A172 (cell line): ENCODE measurements at places on chromosomes 2 and 18. TPM values are rescaled to one million over a fixed set of nuclear protein-coding genes. Genes with fewer than 3 reads are reported as not detected.

The ZSWIM2 gene
- total RNA-seq = not detected in 2 replicates

The SERPINB13 gene
- total RNA-seq = not detected in 2 replicates

The APLF gene
- total RNA-seq = 3.7 and 6.8 TPM in 2 replicates

DNA sequence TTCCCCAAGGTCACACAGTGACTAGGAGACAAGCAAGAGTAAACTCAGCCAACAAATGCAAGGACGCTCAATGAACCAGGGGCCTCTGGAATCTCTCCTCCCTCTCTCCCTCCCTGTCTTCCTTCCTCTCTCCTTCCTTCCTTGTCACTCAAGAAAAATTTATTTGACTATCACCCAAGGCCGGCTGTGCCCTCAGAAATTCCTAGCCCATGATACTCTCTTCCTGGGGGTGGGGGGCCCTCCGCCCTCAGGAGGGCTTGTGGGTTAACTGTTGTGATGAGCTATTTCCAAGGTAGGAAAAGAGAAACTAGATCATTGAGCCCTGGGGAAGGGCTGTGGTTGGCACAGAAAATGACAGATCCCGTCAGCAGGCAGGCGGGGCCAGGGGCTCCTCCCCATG, 21.7 kb downstream of the INHBB start:
- DNase-seq = peak; percentile 71

GRCh38 chr2:46719487-46719886, 196.1 kb downstream of the MCFD2 start:
- DNase-seq = peak; percentile 36

- no peak for DNase-seq
These were observed 91.1 kb downstream of the DTNB start for GRCh38 chr2:25582077-25582830.

DNA sequence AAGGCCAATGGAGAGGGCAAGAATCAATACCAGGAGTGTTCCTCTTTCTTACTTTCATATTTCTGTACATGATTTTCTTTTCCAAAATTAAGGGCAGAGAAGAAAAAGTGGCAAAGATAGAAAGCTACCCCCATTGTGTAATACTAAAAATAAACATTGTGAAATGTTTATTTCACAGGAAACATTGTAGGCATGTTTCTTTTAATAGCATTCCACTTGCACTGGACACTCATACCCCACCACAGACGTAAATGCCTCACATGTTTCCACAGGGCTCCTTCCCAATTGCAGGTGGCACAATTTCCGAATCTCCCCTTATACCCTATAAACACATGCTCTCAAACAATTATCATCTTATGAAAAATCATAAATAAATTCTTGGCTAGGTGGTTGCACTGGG, 645.1 kb upstream of the SETBP1 start:
- DNase-seq = no peak

DNA sequence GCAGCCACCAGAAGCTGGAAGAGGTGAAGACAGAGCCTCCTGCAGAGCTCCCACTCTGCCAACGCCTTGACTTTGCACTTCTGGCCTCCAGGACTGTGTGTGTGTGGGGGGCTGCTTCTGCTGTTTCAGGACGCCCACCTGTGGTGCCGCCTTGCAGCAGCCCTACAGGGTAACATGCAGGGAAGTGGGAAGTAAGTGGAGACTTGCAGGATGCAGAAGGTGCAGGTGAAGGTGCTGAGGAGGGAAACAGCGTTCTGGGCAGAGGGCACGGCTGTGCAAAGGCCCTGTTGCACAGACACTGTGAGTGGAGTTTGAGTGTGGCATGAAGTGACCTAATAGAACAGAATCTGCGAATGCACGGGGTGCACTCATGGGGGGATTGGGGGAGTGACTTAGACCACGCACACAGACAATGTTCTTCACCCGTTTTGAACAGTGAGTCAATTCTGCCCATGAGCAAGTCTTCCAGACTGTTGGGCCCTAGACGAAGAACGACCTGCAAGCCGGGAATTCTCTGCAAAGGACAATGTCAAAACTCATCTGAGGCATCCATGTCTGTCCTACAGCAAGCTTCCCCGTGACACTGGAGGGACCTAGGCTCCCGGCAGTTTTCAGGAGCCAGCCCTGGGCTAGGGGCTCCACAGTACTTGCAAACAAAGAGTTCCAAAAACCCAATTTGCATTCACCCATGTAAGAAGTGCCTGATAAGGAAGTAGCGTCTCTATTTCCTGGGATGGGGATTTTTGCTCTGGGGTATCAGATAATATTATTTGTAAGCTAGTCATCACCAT, 19.0 kb downstream of the MBP start:
- no peak for DNase-seq

- DNase-seq = no peak
These were observed 25.2 kb upstream of the FRZB start for GRCh38 chr2:182891611-182892010.

- DNase-seq = no peak
These were observed 144.5 kb upstream of the GATA6 start for GRCh38 chr18:22024924-22025323.

DNA sequence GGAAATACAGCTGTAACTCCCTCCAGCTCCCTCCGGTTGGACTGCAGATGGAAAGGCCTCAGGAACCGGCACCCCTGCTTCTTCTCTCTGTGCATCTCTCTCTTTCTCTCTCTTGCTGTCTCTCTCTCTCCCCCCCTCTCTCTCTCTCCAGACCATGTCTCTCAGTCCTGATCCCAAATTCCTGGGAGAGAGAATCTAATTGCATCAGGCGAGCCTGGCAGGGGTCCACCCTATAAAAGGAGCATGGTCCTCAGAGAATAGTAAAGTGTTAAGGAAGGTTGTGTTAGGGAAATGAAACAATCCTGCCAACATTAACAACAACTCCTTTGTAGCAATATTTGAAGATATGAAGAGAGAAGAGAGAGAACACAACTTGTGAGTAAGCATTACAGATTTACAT, 36.7 kb downstream of the VIT start:
- no peak for DNase-seq

GRCh38 chr2:58788402-58788801, 547.3 kb upstream of the FANCL start:
- DNase-seq = peak; percentile 11

DNA sequence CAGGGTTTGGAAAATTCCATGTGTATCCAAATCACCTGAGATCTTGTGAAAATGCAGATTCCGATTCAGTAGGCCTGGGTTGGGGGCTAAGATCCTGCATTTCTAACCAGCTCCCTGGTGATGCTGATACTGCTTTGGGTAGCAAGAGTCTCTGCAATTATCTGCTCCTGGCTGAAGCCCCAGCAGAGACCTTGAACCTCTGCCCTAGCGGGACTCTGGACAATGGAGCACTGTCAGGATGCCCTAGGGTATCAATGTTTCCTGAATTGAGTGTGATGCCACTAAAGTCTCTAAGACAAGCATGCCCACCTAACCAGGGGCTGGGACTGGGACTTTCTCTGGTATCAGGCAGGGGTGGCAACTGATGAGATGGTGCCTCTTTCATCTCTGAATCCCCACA, 49.4 kb upstream of the KLHL29 start:
- no peak for DNase-seq

DNA sequence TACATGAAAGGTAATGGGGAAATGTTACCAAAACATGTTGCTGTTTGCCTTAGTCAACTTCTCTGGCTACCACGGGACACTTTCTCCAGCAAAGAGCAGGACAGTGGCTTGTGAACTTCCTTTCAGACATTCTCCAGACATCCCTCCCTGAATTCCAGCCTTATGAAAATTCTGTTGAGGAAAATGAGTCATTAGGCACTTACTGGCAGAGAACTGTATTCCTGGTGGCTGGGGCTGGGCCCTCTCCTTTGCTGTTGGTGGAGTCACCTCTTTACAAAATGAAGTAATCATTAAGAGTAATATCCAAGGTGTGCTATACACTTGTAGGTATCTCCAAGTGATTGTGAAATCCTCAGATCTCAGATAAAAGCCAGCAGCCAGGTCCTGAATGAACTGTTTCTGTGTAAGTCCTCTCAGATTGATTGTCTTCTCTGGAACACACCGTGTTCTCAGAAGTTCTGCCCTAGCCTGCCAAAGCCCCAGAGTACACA, 1.3 kb upstream of the FAP start:
- DNase-seq = peak; percentile 86

GRCh38 chr18:26479681-26480079, 68.7 kb downstream of the KCTD1 start:
- DNase-seq = peak; percentile 26

DNA sequence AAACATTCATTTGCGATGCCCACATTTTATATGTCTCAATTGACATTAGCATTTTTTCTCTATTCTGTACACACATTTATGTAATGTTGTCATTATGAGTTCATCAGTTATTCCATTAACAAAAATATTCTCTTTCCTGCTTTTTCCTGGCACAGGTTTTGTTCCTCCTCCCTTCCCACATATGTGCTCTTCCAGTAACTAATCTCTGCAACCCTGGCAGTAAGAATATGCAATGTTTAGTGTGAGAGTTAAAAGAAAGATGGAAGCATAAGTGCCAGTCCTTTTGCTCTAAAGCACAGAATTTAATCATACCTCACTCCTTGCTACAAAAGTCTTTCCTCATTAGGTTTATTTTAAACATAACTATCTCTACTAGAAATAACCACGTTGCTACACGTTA, 155.8 kb upstream of the ERBB4 start:
- no peak for DNase-seq

GRCh38 chr2:84875213-84875560, 5.7 kb downstream of the TRABD2A start:
- DNase-seq = no peak

- no peak for DNase-seq
These were observed 61.9 kb upstream of the HAAO start for GRCh38 chr2:42854207-42854818.

DNA sequence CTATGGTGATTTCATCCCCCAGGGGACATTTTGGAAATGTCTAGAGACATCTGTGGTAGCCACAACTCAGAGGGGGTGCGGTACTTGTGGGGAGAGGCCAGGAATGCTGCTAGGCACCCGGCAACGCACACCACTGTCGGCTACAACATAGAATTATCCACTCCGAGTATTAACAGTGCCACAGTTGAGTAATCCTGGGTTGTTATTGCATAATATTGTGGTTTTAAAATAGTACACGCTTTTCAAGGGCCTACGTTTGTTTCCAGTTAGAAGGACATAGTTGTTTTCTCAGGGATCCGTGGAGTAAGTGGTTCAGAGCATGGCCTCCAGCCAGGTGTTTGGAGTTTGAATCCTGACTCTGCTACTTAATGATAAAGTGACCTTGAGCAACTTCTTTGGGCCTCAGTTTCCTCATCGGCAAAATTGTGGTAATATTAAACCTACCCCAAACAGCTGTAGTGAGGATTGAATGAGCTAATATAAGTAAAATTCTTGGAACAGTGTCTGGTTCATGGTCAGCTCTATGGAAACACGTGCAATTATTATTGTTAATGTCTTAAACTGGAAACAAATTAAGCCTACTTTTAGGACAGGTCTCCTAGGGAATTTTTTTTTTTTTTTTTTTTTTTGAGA, 24.5 kb downstream of the CYP27A1 start:
- DNase-seq = peak; percentile 95
